Renal cortex interstitium (tissue), 15 donors: ENCODE measurements at places on chromosomes 4 and X. TPM values are rescaled to one million over a fixed set of nuclear protein-coding genes. Genes with fewer than 3 reads are reported as not detected.
A peak's percentile ranks its signal among the peaks of the same experiment; 100 is the strongest.

Gene RNF150
- polyA plus RNA-seq = 29.0 TPM

Gene BEX1
- polyA plus RNA-seq = 57.1 TPM

Gene FAM241A
- polyA plus RNA-seq = 1.3 TPM

Gene CNKSR2
- polyA plus RNA-seq = 1.4 TPM

Gene LINC00632
- 11.2 TPM for polyA plus RNA-seq

Gene TMEM131L
- 25.3 TPM for polyA plus RNA-seq

Gene MAGEA2B
- polyA plus RNA-seq = not detected

Gene ARAP2
- 7.2 TPM for polyA plus RNA-seq

DNA sequence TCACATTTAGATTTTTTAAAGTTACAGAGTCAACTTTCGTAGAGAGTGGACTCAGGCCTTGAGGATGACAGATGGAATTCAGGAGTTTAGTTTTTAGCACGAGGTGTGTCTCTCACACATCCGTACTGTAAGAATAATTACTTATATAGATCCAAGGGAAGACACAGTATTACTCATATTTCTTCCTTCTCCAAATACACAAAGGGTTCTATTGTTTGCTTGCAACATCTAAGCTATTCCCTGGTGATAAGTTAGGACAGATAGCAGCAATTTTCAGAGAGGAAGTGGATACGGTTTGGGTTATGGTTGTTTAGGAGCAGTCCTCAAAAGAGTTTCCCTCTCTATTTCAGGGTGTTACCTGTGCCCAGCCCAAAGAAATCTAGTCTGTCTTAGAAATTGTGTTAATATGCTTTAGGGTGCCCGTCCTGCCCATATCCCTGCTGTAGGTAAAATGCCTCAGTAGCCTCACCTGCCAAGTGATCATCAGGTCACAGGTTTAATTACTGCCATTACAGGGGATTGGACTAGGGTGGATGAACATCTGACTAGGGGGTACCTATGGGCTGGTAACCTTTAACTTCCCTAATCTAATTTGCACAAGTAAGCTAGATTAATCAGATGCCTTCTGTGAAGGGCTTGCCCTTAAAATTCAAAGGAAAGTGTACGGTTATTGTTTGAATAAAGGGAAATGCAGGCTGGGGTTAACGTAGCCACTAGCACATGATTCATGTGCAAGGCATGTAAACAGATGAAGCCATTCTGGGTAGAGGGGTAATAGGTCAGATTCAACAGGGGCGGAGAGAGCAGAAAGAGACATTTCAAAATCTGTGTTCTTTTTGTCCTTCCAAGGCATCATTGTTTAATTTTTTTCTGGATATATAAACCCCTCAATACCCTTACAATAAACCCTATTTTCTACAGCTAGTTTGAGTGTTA, 8.7 kb upstream of the PPP3CA start:
- DNase-seq = no peak

GRCh38 chr4:152166567-152166966, 369.3 kb downstream of the FBXW7 start:
- peak; percentile 44 for DNase-seq

DNA sequence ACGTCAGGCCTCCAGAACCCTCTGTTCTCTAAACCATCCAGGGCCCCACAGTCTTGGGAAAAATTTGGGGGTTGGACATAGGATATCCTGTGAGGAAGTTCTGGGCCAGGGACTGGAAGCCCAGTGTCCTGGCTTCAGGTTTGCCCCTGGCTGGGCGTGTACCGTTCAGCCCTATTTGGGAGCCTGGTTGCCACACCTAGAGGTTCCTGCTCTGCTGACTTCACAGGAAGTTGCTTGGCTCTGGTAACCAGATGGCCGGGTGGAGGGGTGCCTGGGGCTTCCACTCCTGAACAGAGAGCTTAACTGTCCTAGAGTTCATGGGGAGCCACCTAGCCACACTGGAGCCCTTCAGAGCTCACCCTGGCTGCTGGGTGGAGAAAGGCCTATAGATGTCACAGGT, 1.1 kb downstream of the TAFAZZIN start:
- no peak for DNase-seq

GRCh38 chr4:119906277-119906676, 160.4 kb downstream of the MAD2L1 start:
- DNase-seq = no peak

DNA sequence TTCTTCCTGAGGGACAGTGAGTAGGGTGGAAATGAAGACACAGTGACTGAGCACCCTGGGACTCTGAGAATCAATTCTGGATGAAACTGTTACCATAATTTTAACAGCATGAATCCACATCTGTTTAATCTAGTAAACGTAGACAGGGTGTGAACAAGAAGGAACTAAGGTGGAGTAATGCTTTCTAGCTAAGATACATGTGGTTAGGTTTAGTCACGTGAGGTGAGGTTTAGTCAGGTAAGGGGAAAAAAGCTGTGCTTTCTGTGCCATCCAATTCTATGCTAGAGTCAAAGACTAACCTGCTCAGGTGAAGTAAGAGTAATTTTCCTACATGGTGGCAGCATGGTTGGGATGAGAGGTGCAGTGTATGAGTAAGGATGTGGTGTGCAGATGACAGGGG, 54.0 kb upstream of the C4orf54 start:
- DNase-seq = no peak

- DNase-seq = no peak
Observed at GRCh38 chr4:55469979-55470378, 74.2 kb downstream of the TMEM165 start.

DNA sequence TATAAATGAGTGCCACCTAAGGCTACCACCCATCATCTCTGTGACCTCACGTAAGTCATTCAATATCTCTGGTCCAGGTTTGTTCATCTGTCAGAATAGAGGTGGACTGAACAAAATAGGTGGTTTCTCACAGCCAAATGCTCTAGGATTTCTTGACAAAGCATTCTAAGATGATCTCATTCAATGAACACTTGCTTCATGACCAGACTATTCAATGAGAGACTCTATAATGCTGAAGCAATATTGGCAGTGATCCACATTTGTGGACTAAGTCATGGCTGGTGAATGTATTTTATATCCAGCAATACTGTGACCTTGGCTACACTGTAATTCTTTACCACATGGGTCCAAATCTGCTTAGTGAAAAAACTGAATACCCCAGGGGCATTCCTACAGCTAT, 37.9 kb downstream of the LDB2 start:
- no peak for DNase-seq

- no peak for DNase-seq
Observed at GRCh38 chr4:30402276-30402675, 317.9 kb upstream of the PCDH7 start.

- DNase-seq = no peak
Observed at GRCh38 chrX:136858007-136858756, 22.3 kb downstream of the RBMX start.

GRCh38 chr4:73540826-73541225, 59.3 kb downstream of the AFM start:
- no peak for DNase-seq

DNA sequence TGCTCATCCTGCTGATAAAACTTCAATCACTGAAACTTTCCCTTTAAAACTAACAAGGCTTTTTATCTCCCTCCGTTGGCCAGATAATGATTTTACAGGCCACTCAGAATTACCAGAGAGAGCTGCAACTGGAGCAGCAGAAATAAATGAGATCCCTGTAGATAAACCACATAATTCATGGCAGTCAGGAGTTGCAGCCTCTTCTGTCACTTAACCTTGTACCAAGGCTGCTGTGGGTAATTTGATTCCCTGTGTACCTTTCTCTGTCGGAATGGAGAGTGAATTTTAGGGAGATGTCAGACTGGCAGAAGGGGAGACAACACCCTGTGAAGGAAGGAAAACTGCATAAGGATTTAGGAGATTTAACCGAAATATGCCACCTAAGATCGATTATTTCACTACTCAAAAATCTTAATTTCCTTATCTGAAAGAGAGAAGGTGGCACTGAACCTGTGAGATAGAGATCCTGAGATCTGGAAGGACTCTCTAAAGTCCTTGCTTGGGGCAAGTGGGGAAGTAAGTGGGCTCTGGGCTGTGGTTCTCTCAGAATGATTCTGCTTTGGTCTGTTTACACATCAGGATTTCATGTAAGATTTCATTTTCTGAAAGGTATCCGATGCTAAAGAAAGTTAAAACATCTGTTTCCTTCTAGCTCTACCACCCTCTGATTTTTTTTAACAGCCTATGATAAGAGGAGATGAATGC, 14.3 kb upstream of the TSPAN5 start:
- no peak for DNase-seq

GRCh38 chr4:27318740-27319139, 458.1 kb downstream of the STIM2 start:
- DNase-seq = no peak

GRCh38 chr4:70397580-70397979, at the start of gene OPRPN:
Gene OPRPN (plus strand): TSS chr4:70397940. CDS start chr4:70399286, 1,346 bp downstream.
- no peak for DNase-seq

- DNase-seq = no peak
Observed at GRCh38 chr4:47747211-47747610, 90.7 kb downstream of the CORIN start.

DNA sequence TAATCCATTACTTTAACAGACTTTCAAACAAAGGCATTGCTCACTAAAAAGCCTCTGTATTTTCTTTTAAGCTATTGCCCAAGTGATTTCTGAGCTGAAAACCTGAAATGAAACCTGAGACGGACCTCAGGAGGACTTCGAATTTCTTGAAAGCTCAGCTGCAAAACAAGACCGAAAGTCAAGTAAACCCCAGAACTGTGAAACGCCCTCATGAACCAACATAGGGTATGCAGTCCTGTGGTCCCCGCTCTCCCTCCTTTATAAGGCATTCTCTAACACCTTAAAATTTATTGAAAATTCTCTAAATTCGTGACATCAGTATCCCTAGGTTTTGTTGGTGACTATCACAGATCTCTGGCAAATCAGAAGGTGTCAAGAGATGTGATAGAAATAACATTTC, 91.8 kb downstream of the SHISA3 start:
- DNase-seq = no peak

DNA sequence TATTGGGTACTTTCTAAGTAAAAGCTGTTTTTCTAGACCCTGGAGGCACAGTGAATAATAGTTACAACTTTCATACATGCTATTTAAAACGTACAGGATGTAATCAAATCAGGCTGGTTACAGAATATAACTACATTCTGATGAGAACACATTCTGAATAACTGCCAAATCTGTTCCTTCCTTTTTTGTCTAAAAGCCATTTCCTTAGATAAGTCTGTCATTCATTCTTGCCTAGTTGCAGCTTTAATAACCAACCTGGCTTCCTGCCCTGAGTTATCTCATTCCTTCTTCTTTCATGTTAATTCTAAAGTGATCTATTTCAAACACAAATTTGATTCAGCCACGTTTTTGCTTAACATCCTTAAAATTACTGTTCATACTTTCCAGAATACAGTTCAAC, 189.7 kb upstream of the ITM2A start:
- DNase-seq = no peak

DNA sequence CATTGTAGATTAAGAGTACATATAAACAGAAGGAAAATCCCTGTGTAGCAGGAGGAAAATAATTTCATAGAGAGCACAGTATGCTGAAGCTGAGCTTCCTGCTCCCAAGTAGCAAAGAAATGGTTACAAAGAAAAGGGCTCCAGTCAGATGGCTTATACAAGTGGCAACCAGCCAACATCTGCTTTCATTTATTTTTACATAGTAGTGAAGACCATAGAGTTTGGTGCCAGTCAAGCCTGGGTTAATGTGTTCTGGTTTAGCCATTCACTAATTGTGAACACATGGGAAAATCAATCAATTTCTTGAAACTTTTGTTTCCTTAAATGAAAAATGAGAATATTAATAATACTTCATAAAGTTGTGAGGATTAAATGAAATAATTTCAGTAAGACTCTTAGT, 111.3 kb upstream of the ELOVL6 start:
- DNase-seq = no peak

- no peak for DNase-seq
Observed at GRCh38 chr4:83585982-83586508, 50.1 kb downstream of the GPAT3 start.

- no peak for DNase-seq
Observed at GRCh38 chr4:76192236-76192635, 21.4 kb downstream of the SCARB2 start.

DNA sequence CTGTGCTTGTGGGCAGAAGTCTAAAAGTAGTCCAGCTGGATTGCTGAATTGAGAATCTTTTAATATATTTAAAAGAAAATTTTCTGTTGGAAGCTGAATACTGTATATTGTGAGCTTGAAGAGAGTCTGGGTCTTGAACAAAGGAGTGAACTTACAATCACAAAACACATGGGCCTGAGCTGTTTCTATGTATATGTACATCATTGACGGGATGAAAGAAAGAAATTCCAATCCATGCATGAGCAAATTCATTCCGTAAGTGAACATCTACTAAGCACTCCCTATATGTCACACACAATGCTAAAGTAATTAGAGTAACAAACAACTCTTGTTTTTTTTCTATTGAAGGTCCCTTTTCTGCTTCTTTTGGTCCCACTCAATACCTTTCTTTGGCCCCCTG, 331.0 kb downstream of the HS3ST1 start:
- DNase-seq = no peak

DNA sequence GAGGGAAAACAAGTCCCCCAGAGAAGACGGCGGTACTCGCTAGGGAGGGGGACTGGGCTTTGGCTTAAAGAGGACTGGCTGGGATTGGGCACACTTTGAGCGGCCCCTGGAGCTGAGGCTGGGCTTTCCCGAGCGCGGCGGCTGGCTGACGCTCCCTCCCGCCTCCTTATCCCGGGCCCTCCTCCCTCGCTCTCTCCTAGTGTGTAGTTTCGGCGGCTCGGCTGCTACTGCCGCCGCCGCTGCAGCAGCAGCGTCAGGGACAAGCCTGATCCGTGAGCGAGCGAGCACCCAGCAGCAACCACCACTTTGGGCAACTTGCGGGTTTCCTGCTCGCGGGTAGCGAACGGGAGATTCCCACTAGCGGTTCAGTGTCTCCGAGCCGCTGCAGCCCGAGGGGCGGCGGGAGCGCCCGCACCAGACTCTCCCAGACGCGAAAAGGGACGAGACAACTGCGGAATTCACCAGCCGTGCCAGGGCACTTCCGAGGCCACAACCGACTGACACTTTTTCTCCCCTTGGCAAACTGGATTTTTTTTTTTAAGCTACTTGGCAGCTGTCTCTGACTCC, 632 bp upstream of the PCDH7 start:
- peak; percentile 44 for DNase-seq
